ENCODE measurements at places on chromosomes 7 and 10.

- peak; percentile 52 for DNase-seq
Measured at GRCh38 chr7:159197066-159197975, 52.7 kb upstream of the VIPR2 start.

DNA sequence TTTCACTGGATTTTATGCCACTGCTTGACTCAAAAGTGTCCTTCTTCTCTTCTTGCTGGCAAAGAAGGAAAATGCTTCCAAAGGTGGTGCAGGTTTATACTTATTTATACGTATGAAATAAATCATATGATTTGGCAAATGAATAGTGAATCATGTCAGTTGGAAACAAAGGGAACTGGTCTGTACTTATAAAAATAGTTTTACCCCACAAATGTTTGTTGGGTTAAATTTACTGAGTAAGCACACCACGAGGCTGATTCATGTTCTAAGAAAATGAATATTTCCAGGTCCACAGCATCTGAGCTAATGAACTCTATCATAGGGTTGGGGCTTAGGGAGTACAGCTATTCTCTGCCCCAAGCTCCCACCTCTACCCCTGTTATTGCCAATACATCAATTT is 232.2 kb downstream of the TRIL start:
- DNase-seq, result no peak

DNA sequence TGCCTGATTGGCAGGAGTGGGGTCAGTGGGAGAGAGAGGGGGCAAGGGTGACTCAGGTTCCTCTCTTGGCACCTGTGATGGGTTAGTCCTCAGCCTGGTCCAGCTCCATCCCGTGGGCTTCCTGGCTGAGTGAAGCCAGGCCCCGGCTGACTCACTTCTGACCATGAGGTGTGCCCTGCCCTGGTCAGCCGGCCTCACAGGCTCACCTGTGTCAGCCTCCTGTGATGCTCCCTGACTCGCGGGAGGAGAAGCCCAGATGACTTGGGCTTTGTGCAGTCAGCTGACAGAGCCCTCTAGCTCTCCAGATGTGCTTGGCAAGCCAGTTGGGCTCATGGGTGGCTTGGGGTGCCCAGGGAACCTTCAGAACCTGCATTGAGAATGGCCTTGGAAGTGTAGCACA is 16.0 kb upstream of the PPIF start:
- DNase-seq, result peak; percentile 20

DNA sequence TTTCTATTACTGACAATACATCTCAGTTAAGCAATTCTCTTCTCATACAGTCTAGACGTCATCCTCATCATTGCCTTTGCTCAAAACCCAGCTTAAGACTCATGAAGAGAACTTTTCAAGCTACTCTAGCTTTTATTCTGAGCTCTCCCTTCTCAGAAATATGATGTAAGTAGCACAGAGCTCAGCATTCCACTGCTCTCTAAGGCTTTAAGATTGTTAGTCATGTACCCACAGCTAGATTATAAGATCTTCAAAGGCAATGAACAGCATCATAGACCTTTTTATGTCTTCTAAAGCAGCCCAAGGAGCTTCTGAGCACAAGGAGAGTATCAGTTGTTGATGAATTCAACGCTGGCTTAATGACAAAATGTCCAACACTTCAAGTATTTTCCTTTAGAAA is 119.3 kb downstream of the NRP1 start:
- DNase-seq, result no peak

DNA sequence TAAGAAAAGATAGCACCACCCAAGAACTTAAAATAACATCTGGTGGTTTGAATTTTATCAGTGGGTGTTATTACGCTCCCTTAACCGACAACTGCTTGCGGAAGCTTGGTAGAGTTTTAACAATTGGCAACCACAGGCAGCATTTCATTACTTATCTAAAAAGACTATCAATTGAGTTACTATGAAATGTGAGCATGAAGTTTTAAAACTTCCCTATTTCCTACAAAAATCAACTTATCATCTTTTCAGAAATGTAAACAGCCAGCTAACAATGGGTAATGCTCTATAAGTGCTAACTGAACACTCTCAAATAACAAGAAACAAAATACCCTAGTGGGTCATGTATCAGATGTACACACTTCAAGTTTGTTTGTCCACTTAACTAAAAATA is 68.8 kb downstream of the OSBPL3 start:
- DNase-seq, result peak; percentile 46

DNA sequence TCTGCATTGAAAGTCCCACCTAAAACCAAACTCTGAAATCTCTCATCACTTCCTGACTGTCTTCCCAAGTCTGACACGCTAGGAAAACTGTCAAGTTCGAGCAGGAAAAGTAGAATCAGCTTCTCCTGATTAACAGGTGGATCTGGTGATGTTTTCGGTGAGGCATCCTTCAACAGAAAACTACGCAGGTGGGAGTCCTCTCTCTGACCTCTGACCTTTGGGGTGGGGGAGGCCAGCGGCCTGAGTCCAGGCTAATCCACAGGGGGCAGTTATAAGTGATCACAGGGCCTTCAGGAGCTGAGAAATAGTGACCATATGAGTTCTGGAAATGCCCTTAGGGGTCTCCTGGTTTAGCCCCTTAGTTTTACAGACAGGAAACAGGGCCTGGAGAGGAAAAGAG is 13.4 kb upstream of the NPFFR1 start:
- DNase-seq, result no peak
